Stimulated activated CD8-positive, alpha-beta memory T cell treated with anti-CD3 and anti-CD28 coated beads, Interleukin-7, amount 100 ng/mL, for 4 hours (primary cell): ENCODE measurements at places on chromosomes 2 and 18.

DNA sequence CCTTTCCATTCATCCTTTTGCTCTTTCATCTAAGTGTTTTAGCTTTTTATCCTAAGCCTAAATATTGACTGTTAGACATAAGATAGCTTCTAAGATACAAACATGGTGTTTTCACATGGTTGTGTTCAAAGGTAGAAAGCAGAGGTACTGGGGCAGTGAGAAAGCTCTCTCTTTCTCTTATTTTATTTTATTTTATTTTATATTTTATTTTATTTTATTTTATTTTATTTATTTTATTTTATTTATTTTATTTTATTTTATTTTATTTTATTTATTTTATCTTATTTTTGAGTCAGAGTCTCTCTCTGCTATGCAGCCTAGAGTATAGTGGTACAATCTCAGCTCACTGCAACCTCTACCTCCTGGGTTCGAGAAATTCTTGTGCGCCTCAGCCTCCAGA, 287.2 kb downstream of the IKZF2 start:
- DNase-seq = no peak

GRCh38 chr2:46197672-46198071, 99.5 kb upstream of the EPAS1 start:
- DNase-seq = no peak

GRCh38 chr18:2337552-2338141, 233.7 kb downstream of the METTL4 start:
- DNase-seq = no peak

DNA sequence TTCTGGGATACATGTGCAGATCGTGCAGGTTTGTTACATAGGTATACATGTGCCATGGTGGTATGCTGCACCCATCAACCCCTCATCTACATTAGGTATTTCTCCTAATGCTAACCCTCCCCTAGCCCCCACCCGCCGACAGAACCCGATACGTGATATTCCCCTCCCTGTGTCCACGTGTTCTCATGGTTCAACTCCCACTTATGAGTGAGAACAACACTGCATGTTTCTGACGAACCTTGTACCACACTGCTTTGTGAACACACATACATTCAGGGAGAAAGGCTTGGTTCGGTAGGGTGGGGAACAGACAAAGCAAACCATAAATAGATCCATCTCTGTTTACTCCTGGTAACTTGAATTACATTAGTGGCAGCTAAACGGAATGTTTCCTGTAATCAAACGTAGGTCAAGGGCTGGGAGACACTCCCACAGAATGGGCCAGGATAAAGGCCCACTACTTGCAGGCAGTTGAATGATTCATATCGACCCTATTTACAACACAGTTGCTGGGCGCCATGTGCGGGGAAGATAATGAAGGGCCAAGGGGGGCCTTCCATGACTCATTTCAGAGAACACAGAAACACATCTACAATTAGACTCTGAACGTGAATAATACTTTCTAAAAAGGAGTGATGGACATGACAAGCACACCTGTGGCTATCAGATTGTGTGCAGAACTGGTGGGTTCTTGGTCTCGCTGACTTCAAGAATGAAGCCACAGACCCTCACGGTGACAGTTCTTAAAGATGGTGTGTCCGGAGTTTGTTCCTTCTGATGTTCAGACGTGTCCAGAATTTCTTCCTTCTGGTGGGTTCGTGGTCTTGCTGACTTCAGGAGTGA, 56.8 kb upstream of the KIDINS220 start:
- DNase-seq = no peak

GRCh38 chr2:217900010-217900779, 102.6 kb downstream of the TNS1 start:
- DNase-seq = no peak

- no peak for DNase-seq
Observed at GRCh38 chr18:24068945-24069693, 54.6 kb downstream of the TTC39C start.
